ENCODE measurements at places on chromosomes 4 and X.

GRCh38 chr4:76856243-76857073 lies 41.5 kb downstream of the SOWAHB start:
- DNase-seq, result peak; percentile 62

GRCh38 chrX:69493193-69493592 lies 10.9 kb upstream of the NALF2 start:
- DNase-seq, result no peak

DNA sequence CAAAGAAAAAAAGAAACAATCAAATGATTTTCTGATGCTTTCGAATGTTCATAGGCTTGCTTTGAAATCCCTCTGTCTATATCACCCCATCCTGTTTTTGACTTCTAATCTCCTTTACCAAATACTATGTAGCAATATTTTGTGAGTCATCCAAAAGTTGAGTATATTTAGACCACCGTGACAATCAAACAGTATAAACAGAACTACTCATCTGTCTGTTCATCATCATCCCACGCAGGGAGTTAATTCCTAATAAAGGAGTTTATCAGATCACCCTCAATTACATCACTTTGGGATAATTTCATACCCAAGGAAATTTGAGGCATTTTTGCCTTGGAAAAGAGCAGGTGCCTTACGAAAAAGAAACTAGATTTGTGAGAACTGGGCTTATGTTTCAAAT lies 212.9 kb downstream of the CBR4 start:
- DNase-seq, result peak; percentile 92

DNA sequence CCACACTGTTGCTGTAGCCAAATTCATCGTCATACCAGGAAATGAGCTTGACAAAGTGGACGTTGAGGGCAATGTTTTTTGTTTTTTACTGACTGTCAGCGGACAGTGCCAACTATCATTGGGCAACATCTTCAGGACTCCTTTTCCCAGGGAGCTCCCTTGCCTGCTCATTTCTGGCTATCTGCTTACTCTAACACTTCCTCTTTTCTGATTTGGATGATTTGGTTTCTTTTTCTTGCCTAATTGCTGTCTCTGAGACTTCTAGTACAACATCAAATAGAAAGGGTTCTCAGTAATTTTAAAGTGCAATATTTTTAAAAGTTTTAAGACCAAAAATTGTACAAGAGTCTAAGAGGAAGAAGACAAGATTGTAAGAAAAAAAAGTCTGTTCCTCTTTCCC lies 92.0 kb upstream of the KLHL4 start:
- no peak for DNase-seq

DNA sequence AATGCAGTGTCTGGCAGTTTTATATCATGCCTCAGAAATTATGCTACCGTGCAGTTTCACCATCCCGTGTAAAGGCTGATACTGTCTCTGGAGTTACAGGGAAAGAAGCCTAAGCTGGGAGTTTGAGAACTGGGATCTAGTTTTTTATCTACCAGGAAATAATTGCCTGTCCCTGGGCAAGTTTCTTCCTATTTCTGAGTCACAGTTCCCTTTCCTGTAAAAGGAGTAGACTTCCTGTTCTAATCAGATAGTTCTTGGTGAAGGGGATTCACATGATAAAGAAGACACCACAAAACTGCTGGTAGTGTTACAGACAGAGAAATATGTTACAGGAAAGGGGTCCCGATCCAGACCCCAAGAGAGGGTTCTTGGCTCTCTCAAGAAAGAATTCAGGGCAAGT lies 17.1 kb downstream of the HERC3 start:
- no peak for DNase-seq

- DNase-seq, result no peak
Observed at GRCh38 chr4:16694173-16694883, 204.1 kb downstream of the LDB2 start.

DNA sequence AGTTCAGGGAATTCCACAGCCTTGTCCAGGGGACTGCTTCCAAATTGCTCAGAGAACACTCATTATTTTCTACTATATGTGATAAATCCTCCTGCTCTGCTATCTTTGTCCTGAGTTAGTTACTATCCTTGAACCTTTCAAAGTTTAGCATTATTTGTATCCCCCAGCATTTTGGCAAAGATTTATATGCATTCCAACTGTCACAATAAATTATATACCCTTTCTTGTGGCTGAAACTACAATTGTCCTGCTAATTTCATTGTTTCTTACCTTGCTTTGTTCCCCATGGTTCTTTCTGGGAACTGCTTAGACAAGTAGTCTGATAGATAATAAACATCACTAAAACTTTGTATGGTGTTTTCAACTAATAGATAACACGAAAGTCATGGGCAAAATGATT lies 40.5 kb downstream of the TECRL start:
- DNase-seq, result no peak

DNA sequence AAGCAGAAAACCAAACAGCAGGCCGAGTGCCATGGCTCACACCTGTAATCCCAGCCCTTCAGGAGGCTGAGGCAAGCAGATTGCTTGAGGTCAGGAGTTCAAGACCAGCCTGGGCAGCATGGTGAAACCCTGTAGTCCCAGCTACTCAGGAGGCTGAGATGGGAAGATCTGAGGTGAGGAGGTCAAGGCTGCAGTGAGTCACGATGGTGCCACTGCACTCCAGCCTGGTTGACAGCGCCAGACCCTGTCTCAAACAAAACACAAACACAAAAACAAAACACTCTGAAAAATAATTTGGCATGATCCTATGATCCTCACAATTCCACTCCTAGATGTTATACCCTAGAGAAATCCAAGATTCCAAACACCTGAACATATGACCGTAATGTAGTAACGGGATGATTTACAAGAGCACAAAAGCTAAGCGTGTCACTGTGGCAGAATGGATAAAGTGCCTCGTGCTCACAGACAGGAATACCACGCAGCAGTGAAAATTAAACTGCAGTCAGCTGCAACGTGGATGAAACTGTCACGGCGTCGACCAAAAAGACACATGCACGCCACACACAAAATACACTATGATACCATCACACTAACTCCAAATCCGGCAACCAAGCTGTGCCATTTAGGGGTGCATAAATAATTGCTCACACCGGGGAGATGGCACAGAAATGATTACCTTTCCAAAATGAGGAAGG lies 1.7 kb downstream of the NELFA start:
- no peak for DNase-seq

DNA sequence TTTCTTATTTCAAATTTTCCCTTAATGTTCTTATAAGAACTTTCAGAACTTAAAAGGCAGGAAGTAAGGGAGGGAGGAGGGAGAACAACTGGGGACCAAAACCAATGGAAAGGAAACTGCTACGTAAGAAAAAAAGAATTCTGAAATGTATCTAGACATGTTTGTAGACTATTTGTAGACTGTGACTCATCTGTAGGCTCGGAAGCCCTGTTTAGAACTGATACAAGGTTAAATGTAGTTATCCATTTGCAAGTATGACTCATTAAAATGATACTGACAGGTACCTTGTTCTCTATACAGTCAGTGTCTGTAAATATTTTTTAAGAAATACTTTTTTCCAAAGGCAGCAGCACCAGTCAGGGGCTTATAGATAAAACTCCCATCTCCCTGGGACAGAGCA lies 202.0 kb downstream of the DHX15 start:
- DNase-seq, result peak; percentile 91

GRCh38 chrX:114626323-114626722 lies 42.4 kb downstream of the HTR2C start:
- no peak for DNase-seq

DNA sequence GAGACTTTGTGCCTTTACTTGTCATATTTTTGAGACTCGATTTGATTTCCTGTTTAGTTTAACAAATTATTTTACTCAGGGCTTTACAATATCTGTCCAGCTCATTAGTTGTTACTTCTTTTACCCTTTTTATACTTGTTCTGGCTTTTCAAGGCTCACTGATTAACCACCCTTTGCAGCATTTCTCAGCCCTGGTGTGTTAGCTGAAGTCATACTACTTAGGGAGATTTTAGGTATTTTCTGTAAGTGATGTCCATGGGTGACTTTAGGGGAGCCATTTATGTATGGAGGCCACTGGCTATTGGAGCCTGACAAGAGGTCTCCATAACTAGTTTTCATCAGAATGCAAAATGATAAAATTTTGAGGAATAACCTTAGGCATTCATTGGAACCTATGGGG lies 147.2 kb downstream of the RPA4 start:
- no peak for DNase-seq

DNA sequence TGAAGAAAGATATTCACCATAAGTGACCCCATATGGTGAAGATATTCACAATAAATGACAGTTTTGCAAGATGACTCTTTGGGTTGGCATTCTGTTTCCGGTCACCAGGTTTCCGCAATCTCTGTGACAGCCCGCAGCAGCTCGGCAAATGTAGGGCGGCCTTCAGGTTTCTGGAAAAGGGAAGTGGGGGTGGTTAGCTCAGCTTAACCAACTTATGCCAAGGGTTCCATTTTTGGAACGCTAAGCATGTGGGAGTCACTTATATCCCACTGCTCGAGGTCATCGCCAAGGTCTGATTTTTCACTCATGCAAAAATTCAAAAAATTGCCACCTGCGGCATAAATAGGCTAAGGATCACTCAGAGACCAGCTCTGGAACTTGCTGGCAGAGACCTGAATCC lies 51.0 kb downstream of the NIPAL1 start:
- no peak for DNase-seq

- peak; percentile 25 for DNase-seq
Observed at GRCh38 chr4:100062921-100063320, 112.8 kb upstream of the H2AZ1 start.

GRCh38 chr4:153152501-153153338 lies 51.5 kb upstream of the TRIM2 start:
- peak; percentile 19 for DNase-seq

GRCh38 chrX:9746148-9746888 lies 19.3 kb downstream of the GPR143 start:
- DNase-seq, result peak; percentile 77

DNA sequence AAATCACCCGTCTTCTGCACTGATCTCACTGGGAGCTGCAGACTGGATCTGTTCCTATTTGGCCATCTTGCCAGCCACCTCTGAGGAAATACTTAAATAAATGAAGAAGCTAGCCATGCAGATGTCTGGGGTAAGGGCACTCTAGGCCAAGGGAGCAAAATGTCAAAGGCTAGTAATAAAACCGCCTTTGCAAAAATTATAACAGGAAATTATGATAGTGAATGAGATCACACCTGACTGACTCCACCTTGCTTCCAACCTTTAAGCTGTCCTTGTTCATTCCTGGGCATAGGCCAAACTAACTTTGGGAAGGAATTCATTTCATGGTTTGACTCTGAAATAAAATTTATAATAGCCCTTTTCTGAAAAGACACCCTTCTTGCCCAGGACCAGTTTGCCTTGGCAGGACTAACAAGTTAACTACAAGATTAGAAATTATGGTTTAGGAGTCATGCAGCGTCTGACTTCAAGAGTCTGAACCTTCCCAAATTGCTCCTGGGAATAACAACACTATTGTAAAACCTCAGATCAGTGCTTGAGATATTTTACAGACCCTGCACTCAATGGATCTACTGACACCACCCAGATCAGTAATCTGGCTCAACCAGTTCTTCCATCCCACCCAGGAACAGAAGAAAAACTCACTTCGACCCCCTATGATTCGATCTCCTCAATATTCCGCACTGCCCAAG lies 246.9 kb upstream of the HDX start:
- DNase-seq, result no peak

- no peak for DNase-seq
Observed at GRCh38 chr4:171169396-171169795, 643.8 kb upstream of the GALNTL6 start.

DNA sequence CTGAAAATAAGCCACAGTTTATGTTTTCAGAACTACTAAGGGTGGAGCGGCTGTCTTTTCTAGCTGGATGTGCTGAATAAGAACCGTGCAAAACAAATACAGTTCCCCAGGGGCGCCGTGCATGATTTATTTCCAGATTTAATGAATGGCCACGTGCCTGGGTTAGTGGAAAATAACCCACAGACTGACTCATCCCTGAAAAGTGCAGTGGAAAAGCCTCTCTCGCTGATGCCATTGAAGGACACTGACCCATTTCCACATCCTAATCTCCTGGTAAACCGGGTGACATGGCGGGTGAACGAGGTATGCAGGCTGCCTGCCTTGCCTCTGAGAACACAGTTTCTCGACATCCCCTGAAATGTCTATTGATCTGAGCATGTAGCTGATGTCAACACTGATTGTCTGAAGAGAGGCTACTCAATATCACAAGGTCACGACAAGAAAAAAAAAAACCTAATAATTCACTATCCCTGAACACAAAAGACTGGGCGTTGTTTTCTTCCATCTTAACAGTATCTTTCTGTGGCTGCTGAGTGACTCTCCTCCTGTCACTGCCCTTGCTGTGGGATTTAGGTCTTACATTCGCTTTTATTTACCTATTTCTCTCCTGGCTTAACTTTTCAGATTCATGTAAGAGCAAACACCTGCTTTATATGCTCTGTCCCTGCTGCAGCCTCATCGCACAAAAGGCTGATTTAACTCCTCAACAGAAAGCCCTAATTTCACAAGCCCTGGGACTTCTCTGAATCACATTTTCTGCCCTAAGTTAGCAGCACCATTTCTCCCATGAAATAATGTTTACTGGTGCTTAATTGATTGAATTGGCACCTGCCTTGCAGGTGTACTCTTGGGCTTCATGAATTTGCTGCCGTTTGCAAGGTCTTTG lies 76.9 kb upstream of the SCOC start:
- peak; percentile 79 for DNase-seq

- DNase-seq, result no peak
Observed at GRCh38 chr4:68287704-68288392, 42.4 kb upstream of the TMPRSS11B start.

GRCh38 chr4:43014256-43014655 lies 121.7 kb downstream of the GRXCR1 start:
- DNase-seq, result no peak

- peak; percentile 33 for DNase-seq
Observed at GRCh38 chrX:9532349-9532748, 67.5 kb downstream of the TBL1X start.

DNA sequence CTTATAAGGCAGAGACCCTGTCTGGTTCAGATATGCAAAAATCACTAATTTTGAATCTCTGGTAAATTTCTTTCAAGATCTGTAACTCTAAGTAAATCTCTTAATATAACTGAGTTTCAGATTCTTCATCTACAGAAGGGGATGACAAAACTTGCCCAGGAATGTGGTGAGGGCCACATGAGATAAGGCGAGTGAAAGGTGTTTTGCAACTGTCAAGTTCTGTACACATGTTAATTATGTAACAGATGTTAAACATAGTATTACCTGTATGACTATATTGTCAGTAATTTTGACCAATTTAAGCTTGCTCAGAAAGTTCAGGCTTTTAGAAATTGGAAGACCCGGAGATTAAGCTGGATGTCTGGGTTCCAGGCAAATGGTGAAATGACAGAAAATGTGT lies 549 bp upstream of the GLRB start:
- no peak for DNase-seq

GRCh38 chr4:113539408-113539807 lies 222.1 kb downstream of the CAMK2D start:
- peak; percentile 79 for DNase-seq

GRCh38 chrX:154731881-154732280 lies 19.0 kb downstream of the GAB3 start:
- DNase-seq, result no peak

GRCh38 chr4:150009533-150009932 lies 68.7 kb upstream of the DCLK2 start:
- DNase-seq, result peak; percentile 51

- DNase-seq, result peak; percentile 93
Observed at GRCh38 chr4:7358100-7358735, 76.5 kb downstream of the PSAPL1 start.

- peak; percentile 78 for DNase-seq
Observed at GRCh38 chr4:176939445-176939844, 146.7 kb upstream of the VEGFC start.

GRCh38 chr4:175385797-175386196 lies 426.3 kb downstream of the GPM6A start:
- DNase-seq, result no peak

- peak; percentile 63 for DNase-seq
Observed at GRCh38 chr4:145773581-145774234, 93.8 kb downstream of the C4orf51 start.
